ENCODE measurements at places on chromosomes 2 and 18. TPM values are rescaled to one million over a fixed set of nuclear protein-coding genes. Genes with fewer than 3 reads are reported as not detected.

The LAMA3 gene
- 3.5 TPM for total RNA-seq

The UCN gene
- 0.51 TPM for total RNA-seq

The TM4SF20 gene
- not detected for total RNA-seq

The LHCGR gene
- total RNA-seq: not detected

The MYO5B gene
- total RNA-seq: 3.7 TPM

The KCNE4 gene
- 4.4 TPM for total RNA-seq

The ANKAR gene
- 5.2 TPM for total RNA-seq

The ZEB2 gene
- 90.8 TPM for total RNA-seq

The CD8A gene
- 11.8 TPM for total RNA-seq

The POTEJ gene
- total RNA-seq: not detected

The ALLC gene
- total RNA-seq: not detected

The FNDC4 gene
- total RNA-seq: 1.7 TPM

The KCTD1 gene
- total RNA-seq: 16.7 TPM

The PID1 gene
- total RNA-seq: 4.2 TPM

The PRSS56 gene
- total RNA-seq: 0.23 TPM

The CXCR1 gene
- 0.15 TPM for total RNA-seq

The FBLN7 gene
- total RNA-seq: 1.6 TPM

The HOXD1 gene
- 0.23 TPM for total RNA-seq

The LRRTM4 gene
- total RNA-seq: 1.1 TPM

The RAB27B gene
- not detected for total RNA-seq

The RTP5 gene
- not detected for total RNA-seq

The COQ10B gene
- total RNA-seq: 44.1 TPM

The ABCB11 gene
- not detected for total RNA-seq

The RAB17 gene
- total RNA-seq: 5.0 TPM

The PARD6G gene
- total RNA-seq: 1.2 TPM

The ABCG5 gene
- total RNA-seq: not detected

The ME2 gene
- total RNA-seq: 80.8 TPM

The UGT1A5 gene
- not detected for total RNA-seq

The MALL gene
- total RNA-seq: 9.3 TPM

The MYL12A gene
- total RNA-seq: 2,789 TPM

The GPR155 gene
- total RNA-seq: 16.3 TPM

The FSHR gene
- total RNA-seq: not detected

The NEU2 gene
- not detected for total RNA-seq

The HOXD4 gene
- 0.35 TPM for total RNA-seq

The DTNA gene
- 161 TPM for total RNA-seq

The ASAP2 gene
- total RNA-seq: 13.1 TPM

The ZAP70 gene
- 0.42 TPM for total RNA-seq

The ERMN gene
- not detected for total RNA-seq

The GAREM1 gene
- total RNA-seq: 26.1 TPM

The ACOXL gene
- not detected for total RNA-seq

The DUSP28 gene
- total RNA-seq: 21.1 TPM
